ENCODE measurements at places on chromosomes 5 and 9.

- no peak for DNase-seq
Measured at GRCh38 chr9:27653246-27653645, 80.0 kb upstream of the C9orf72 start.

- no peak for DNase-seq
Measured at GRCh38 chr9:36389590-36389989, 10.5 kb downstream of the RNF38 start.

DNA sequence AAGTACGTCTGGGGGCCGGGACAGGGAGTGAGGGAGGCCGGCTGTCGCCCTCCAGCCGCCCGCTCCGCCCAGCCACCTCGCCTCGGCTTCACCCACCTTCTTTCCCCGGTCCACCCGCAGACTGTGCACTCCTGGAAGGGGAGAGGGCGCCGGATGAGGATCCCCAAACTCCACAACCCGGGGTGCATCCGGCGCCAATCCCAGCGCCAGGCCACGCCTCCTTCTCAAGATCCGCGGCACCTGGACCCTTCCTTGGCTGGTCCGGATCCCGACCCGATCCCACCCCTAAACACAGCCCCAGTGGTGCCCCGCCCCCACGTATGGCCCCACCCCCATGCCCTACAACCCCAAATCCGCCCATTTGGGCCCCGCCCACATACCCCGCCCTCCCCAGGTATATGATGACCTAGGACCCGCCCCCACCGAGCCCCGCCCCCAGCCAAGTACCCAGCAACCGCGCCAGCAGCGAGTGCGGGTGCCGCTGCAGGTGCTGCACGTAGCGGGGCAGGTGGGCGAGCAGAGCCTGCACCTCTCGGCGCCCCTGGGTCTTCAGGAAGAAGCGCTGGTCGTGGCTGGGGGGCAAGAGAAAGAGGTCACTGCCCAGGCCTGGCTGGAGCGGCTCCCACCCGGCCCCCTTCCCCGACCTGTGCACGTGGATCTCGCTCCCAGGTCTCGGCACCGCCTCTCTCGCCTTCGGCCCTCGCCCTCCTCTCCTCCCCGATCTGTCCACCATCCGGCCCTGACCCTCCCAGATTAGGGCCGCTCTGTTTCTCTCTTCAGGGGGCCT, 3.2 kb downstream of the PIP5KL1 start:
- no peak for DNase-seq

- DNase-seq: no peak
Measured at GRCh38 chr9:115039516-115040120, 78.3 kb downstream of the TNC start.

GRCh38 chr9:83633676-83634075, 10.7 kb downstream of the IDNK start:
- no peak for DNase-seq

GRCh38 chr5:158718738-158719505, 380.8 kb downstream of the EBF1 start:
- no peak for DNase-seq

DNA sequence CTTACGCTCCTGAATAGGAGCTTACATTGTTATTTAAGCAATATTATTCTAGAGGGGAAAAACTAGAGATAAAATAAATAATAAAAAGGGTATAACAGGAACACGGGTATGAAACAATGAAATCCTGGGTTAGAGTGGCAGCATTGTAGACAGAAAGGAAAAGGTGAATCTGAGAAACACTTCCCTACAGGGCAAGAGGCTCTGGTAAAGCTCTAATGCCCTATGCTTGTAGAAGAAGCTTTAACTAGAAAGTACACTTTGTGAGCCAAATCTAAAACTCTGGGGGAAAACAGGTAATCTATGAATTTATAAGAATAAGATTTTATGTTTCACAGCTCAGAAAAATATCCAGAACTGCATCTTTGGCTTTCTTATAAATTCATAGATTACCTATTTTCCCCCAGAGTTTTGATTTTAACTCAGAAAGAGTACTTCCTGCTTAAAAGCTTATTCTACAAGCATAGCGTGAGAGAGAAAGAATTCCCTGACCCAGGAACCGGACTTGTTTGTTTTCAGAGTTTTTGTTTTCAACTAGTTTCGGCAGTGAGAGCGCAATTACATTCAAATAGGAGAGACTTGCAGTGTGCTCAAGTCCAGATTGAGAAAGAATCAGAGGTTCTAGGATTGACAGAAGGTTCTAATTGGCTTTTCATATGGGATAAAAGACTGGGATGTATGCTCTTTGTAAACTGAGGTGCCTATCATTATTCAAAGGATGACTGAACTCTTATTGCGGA, 651.0 kb upstream of the RORB start:
- DNase-seq: no peak

- DNase-seq: no peak
Measured at GRCh38 chr5:91133183-91133582, 249.9 kb downstream of the ARRDC3 start.
